ENCODE measurements at places on chromosomes 3 and 15.

GRCh38 chr3:139157161-139157932, 112.7 kb upstream of the PRR23C start:
- DNase-seq: no peak

GRCh38 chr3:127135241-127136023, 57.5 kb upstream of the PRR23E start:
- DNase-seq: peak; percentile 73

DNA sequence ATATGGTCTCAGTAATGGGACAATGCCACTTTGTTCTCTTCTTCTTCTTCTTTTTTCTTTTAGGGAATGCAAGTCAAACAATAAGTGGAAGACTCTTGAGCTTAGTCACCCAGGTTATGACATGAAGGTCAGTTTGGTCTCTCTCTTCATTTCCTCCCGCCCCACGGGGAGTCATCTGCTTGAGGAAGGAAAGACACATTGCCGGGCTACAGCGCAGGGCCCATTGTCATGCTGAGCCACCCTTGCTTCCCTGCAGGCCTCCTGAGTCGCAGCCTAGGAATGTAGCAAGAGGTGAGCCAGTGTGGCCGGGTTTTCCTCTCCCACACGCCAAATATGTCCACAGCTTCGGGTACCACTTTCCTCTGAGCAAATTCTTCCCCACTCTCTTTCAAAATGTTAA, 47.6 kb downstream of the RAP2B start:
- peak; percentile 90 for DNase-seq

- no peak for DNase-seq
These were observed 139.0 kb upstream of the CGNL1 start for GRCh38 chr15:57237301-57237642.

DNA sequence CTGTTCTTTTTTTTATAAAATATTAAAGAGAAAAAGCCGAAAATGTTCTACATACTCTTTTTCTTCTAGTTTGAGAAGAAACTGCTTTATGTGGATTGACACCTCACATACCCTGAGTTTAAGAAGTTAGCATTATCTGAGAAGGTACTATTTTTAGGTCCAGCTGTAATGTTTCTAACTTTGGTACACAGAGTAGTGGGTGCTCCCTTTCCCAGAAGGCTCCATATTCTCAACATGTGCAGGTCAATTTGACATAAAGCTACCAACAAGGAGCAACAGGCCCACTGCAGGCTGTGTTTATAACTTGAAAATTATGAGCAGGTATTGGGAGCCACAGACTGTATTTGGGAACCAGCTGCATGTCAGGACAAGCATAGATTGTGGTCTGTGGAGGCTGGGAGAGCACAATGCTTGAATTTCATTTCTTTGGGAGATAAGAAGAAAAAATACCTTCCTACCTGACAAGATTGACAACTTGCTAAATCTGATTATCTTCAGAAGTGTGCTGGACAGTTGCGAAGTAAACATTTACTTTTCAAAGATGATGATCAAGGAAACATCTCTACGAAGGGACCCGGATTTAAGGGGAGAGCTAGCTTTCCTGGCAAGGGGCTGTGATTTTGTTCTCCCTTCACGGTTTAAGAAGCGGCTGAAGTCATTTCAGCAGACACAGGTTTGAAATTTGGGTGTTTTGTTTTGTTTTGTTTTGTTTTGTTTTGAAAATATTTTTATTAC, 57.2 kb downstream of the PPP2R3A start:
- no peak for DNase-seq

DNA sequence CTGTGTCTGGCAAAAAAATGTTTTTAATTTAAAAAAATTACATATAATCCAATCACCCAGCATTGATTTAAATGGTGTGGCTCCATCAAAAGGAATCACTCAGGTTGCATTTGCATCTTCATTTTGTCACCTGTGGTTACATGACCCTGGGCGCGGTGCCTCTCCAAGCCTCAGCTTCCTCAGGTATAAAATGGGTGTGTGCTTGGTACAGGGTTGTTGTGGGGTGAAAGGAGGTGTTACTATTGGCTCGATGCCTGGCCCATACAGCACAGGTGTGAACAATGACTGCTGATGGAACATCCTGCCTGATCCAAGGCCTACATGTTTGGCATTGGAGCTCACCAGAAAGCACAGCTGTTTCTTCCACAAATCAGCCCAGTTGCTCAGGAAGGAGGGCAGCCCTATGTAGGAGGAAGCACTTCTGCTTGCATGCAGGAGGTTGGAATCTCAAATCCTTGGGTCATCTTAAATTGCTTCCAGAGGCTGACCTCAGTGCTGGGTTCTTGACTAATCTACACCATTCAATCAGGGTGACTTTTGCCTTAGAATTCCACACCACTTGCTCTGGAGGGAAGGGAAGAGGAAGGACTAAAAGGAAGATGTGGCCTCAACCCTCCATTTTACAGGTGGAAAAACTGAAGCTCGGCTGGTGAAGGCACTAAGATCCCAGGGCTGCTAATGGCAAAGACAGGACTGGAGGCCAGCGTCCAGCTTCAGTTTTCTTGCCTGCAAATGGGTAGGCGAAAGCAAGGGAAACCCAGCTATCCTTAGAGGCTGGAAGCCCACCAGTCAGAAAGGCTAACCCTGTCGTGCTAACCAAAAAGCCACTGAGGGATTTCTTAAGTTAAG, 31.7 kb downstream of the BHLHE40 start:
- peak; percentile 92 for DNase-seq

- DNase-seq: no peak
These were observed 393.7 kb downstream of the FEZF2 start for GRCh38 chr3:61979638-61980037.

DNA sequence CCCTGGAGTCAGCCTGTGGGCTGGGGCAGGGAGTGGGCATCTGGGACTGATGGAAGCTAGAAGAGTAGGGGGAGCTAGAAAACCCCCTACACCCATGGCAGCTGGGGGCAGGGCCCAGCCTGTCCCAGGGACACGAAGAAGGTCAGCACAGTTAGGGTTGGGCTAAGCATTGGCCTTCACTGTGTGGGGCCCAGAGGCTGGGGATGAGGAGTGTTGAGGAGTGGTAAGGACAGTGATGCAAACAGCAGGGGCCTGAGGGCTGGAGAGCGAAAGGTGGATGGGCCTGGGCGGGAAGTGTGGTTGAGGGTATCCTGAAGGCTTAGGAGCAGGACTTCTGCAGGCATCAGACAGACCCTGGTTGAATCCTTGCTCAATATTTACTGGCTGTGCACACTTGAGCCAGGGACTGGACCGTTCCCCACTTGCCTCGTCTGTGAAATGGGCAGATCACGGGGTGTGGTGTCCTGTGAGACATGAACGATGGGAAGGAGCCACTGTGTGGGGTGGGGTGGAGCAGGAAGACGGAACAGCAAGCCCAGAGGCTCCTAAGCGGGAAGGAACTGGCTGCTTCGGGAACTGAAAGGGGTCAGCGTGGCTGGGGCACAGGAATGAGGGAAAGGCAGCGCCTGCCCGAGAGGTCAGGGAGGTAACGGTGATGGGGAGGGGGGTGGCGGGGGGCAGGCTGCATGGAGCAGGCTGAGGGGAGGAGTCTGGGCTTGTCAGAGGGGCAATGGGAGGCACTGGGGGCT, 7.3 kb downstream of the PRKCD start:
- peak; percentile 85 for DNase-seq

- DNase-seq: no peak
These were observed 191.9 kb upstream of the TSC22D2 start for GRCh38 chr3:150216041-150216811.

DNA sequence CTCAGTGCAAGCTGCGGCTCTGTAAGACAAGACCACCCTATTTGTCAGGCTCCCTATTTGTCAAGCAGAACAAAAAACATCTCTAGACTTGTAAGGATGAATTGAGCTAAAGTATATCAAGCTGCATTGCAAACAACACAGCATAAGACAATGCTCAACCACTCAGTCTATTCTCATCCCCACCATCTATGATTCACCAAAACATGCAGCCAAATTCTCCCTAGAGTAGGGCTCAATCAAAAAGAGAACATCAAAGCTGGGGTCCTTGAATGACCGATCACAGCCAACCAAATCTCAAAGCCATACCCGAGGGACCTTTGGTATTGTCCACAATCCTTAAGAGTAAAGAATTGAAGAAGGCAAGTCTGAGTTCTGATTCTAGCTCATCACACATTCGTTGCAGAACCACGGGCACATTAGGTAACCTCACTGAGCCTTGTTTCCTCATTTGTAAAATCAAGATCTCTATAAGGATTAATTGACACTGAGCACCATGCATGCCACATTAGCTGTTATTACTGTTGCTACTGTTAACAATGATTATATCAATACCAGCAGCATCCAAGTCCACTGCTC, 31.2 kb downstream of the RFTN1 start:
- DNase-seq: peak; percentile 49

DNA sequence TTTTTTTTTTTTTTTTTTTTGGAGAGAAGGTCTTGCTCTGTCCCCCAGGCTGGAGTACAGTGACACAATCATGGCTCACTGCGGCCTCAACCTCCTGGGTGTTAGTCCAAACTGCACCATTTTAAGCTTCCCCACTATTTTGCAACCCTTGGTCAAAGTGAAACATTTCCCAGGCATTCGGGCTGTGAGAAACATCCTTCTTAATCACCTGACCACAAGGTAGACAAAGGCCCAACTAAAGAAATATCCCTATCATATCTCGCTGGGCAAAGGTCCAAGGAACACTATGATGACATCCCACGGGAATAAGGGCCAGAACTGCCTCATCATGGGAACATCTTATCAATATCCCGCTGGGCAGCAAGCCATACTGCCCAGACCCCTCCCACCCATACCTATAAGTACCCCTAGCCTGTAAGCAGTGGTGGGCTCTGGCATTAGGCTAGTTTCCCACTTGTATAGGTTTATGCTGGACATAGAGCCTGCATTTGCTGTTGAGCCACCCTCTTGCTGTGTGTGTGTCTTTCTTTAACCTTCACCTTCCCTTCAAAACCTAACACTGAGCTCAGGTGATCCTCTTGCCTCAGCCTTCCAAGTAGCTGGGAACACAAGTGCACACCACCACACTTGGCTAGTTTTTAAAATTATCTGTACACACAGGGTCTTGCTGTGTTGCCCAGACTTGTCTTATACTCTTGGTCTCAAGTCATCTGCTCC, 95.2 kb downstream of the SEMA5B start:
- DNase-seq: no peak

GRCh38 chr3:154135511-154136173, 14.5 kb downstream of the ARHGEF26 start:
- DNase-seq: no peak

- DNase-seq: no peak
These were observed 201.3 kb upstream of the MRPL3 start for GRCh38 chr3:131704098-131704497.

- DNase-seq: no peak
These were observed 359.6 kb upstream of the NECTIN3 start for GRCh38 chr3:110711851-110712516.

- no peak for DNase-seq
These were observed 89.9 kb upstream of the RORA start for GRCh38 chr15:61318802-61319525.

- no peak for DNase-seq
These were observed 239.1 kb upstream of the GADL1 start for GRCh38 chr3:31133541-31133940.

- DNase-seq: no peak
These were observed 415.8 kb upstream of the GRM7 start for GRCh38 chr3:6444888-6445658.

GRCh38 chr3:9903904-9904303, 1.3 kb downstream of the IL17RE start:
- no peak for DNase-seq

DNA sequence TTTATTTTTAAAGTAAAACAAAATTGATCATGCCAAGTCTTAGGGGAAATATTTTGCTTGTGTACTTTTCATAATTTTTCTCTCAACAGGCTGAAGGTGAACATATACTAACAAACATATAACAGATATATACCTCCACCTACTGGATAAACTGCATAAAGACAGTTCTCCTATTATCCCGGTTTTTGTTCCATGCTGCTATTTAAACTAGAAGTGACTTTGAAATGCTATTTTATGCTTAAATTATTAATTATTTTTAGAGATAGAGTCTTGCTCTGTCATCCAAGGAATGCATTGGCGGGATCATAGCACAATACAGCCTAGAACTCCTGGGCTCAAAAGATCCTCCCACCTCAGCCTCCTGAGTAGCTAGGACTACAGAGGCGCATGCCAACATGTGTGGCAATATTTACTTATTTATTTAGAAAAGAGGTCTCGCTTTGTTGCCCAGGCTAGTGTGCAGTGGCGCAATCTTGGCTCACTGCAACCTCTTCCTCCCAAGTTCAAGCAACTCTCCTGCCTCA, 49.8 kb downstream of the ST3GAL6 start:
- DNase-seq: no peak
